ENCODE measurements at places on chromosomes 1 and 21.

- DNase-seq = no peak
Measured at GRCh38 chr1:199612976-199613774, 414.3 kb upstream of the NR5A2 start.

- DNase-seq = peak; percentile 36
Measured at GRCh38 chr1:39666772-39667171, 5.1 kb downstream of the NT5C1A start.

GRCh38 chr1:223062177-223062576 is 80.9 kb downstream of the TLR5 start:
- DNase-seq = no peak

GRCh38 chr1:201480231-201481003 is 11.4 kb upstream of the PHLDA3 start:
- DNase-seq = peak; percentile 62

DNA sequence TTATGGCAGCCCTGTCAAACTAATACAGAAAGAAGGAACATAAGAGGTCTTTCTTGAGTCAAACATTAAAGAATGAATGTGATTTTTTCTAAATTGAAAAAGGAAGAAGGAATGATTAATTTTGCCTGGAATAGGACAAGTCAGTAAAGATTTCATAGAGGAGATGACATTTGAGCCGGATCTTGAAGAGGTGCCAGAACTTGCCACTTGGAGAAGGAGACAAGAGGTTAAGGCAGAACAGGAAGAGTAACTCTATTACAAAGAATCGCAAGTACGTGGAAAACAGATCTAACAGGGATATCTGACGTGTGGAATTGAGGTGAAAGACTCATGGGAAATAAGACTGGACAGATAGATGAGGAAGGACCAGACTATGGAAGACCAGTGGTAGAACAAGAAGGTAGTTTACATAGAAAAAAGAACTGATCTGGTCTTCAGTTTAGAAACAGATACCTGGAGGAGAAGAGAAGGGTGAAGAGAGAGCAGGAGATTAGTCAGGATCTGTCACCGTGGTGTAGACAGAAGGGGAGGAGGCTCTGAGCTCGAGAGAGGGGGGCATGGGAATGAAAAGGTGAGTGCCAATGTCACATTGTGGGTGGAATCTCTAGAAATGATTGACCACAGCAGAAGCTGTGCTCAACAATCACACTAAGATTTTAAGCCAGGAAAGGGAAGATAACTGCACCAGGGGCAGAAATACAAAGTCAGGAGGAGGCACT is 32.5 kb downstream of the RHOU start:
- DNase-seq = no peak

DNA sequence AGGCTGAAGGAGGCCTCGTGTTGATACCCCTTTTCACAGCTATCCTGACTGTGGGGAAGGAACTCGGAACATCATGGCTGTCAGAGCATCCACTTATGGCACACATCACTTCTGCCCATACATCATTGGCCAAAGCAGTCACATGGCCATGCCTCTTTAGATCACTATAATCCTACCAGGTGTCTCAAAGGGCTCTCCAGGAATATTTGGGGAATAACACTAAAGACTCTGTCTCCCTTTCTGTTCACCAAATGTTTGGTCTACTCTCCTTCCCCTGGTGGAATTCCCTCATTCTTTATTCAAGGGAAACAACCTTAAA is 3.0 kb upstream of the JUN start:
- DNase-seq = no peak

GRCh38 chr21:40732253-40733023 is 114.5 kb downstream of the DSCAM start:
- no peak for DNase-seq

DNA sequence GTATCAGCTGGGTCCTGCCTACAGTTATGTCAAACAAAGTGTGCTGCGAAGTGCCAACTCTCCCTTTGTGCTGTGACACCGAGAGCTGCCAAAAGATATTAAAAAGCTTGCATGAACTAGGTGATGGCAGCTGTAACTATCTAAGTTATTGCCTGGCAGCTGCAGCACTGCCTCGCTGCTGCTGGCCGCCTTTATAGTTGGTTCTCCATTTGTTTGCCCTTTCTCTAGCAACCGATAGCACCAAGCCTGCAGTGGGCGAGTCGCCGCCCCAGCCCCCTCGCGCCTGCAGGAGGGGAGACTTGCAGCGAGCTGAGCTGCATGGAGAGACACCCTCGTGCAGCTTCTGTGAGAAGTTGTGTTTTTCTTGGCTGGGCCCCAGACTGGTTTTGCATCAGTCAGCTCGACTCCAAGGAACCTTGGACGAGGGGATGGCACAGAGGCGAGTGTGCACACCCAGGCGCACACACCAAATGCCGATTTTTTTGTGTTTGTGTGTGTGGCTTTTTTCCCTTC is 330.6 kb downstream of the RPS6KC1 start:
- no peak for DNase-seq

DNA sequence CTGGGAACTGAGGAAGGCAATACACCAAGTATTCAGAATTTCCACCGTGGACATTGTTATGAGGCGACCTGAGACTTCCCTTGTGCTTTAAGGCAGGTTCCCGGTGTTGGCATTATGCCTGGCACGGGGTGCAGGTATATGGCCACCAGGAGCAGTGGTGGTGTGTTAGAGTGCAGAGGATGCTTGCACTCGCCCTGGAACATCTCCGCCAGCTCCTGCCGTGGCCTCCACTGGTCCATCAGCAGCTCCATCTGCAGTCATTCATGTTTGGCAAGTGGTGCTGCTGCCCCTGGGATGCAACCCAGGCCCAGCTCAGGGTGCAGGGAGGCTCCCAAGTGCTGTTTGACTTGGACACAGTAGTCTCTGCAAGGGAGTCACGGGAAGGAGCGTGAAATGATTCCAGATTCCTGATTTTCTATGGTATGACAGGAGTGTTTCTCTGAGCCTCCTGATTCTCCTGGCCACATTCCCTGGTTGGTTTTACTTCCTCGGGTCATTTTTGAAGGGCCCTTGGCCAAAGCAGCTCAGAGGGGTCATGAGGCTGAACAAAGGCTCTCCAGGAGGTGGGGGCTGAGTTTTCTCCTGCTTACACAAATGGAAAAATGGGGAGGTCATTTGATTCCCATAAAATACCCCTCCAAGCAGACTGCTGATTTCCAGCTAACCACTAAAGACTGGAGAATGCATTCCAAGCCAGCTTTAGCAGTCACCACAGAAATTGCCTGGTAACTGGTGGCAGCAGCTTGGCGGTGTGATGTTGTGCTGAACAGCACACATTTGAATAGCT is 60.4 kb upstream of the PSEN2 start:
- DNase-seq = no peak

- DNase-seq = no peak
Measured at GRCh38 chr1:27473755-27474154, 16.2 kb downstream of the WASF2 start.

- no peak for DNase-seq
Measured at GRCh38 chr1:206693592-206693991, 8.9 kb downstream of the MAPKAPK2 start.

GRCh38 chr21:38712071-38712470 is 93.7 kb upstream of the ETS2 start:
- DNase-seq = no peak

DNA sequence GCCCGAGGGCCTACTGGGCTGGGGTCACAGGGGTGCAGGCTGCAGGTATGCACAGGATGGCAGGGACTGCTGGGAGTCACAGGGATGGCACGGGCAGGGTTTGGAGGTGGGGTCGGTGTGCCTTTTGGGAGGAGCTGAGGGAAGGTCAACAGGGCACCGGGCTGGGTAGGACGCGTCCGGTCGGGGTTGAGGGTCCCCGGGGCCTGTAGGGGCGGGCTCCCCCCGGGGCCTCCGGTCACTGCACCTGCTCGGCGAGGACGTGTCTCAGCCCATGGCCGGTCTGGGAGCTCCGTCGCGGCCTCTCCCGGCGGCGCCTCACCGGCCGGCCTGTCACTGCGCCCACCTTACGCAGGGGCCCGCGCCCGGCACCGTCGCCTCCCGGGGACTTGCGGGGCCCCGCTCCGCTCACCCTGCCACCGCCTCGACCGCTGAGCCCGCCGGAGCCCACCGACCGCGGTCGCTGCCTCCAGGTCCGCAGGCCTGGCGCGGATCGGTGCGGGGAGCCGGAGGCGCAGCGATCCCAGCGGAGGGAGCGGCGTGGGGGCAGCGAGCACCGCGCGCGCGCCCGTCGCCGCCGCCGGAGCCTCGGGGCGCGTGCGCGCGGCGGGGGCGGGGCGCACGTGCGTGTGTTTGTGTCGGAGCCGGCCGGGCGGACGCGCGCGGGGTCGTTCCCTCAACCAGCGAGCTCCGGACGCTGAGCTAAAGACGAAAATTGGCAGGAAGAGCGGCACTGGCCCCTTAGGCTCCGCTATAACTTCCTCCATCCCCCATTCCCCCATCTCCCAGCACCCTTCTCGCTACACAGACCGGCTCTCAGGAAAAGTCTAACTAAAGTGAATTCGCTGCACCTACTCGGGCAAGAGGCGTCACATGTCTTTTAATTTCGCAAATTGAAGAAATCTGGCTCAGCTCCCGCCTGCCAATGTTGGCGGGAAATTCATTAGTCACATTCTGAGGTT is at the start of gene AMIGO1:
AMIGO1 (minus strand) TSS at position 552 of the 959 bp plus-strand sequence. CDS start 815 bp downstream, outside the sequence.
- peak; percentile 62 for DNase-seq

- DNase-seq = no peak
Measured at GRCh38 chr1:41286992-41287391, 44.9 kb upstream of the SCMH1 start.

GRCh38 chr1:10046356-10047085 is 13.8 kb downstream of the UBE4B start:
- no peak for DNase-seq

DNA sequence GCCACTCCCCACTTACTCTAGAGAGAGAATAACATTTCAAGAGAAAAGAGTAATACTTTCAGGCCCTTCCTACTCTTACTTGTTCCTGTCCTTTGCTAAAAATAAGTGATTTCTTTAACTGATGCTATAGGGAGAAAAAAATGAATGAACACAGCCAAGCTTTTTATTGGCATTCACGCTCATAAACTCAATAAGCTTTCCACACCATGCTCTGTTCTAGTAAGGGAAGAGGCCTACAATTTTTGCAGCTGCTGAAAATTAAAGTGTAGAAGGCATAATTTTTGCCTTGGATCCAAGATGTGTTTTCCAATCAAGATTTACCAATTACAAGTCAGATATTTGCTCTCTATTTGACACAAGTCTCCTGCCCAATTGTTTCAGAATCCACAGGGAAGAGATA is 188.1 kb upstream of the RGS18 start:
- DNase-seq = no peak

DNA sequence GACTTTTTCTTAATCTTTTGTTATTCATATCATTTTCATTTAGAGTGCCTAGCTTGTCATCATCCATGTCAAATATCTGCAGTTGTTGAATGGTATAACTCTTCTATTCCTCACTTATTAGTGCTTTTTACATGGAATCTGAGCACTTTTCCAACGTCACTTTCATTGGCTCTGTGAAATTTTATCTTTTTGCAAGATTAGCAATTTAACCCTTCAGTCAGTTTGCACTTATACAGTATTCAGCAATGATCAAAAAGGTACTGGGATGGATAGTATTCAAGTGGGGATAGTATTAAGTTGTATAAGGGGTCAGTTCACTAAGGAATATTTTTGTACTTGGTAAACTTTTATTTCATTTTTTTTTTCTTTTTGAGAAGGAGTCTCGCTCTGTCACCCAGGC is 150.0 kb downstream of the RASAL2 start:
- no peak for DNase-seq

DNA sequence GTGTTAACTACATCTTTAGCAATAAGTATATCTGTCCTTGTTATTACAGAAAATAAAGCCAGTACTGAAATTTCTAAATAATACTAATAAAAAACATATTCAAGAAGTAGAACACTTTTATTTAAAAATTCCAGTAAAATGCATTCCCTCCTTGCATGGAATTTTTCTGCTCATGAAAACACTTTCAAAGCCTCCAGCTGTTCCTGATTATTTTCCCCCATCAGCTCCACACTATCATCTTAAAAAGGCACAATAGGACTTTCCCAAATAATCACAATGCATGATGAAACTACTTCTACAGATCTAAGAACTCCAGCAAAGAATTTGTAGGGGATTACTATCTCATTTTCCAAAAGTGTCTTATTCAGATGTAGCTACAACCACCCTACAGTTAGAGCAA is 162.6 kb upstream of the USP25 start:
- DNase-seq = no peak

DNA sequence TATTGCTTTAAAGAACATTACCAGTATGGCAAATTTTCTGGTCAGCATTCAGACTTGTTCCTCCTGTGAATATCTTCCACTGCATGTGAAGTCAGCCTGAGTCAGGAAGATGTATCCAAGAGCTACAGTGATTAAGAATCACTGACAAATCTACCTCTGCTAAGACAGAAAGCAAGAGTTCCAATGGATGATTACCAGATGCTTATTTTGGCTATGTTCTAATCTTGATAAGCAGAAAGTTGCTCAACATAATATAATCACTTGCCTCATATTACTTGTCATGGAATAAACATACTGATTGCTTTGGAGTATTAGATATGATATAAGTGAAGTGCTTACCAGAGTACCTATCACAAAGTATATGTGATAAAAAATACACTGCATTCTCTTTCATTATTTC is 738.1 kb downstream of the ADGRL2 start:
- DNase-seq = no peak

DNA sequence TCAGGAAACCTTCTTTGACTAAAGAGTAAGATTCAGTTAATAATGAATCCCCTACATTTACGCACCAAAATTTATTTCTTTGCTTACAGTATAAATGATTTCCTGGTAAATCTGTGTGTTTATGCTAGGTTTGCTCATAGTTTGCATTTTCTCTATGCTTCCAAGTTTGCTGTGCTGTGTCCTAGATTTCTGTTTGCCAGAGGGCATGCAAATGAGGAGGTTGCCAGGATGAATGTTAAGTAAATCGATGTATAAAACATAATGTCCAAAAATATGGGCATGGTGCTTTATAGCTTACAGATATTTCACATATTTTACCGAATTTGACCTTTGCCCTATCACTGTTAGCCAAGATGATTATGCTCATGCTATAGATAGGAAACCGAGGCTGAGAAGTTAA is 63.8 kb downstream of the TBX19 start:
- no peak for DNase-seq

- no peak for DNase-seq
Measured at GRCh38 chr1:219659684-219660083, 46.8 kb upstream of the ZC3H11B start.

GRCh38 chr1:30101487-30102227 is 621.7 kb downstream of the MATN1 start:
- no peak for DNase-seq

Measured in activated T-cell treated with anti-CD3 and anti-CD28 coated beads for 48 hours (primary cell).